ENCODE measurements at places on chromosomes 12 and 14. TPM values are rescaled to one million over a fixed set of nuclear protein-coding genes. Genes with fewer than 3 reads are reported as not detected.

The KRT72 gene
- polyA plus RNA-seq: 1.4 TPM

The ACRBP gene
- 7.3 TPM for polyA plus RNA-seq

The USP44 gene
- 0.88 TPM for polyA plus RNA-seq

The PIANP gene
- 0.15 TPM for polyA plus RNA-seq

The GPRC5A gene
- 0.13 TPM for polyA plus RNA-seq

The CAPZA3 gene
- not detected for polyA plus RNA-seq

The FSCB gene
- polyA plus RNA-seq: not detected

The WNT1 gene
- polyA plus RNA-seq: not detected

The PYGL gene
- polyA plus RNA-seq: 14.1 TPM

The KCNC2 gene
- polyA plus RNA-seq: not detected

The BCL2L14 gene
- 0.91 TPM for polyA plus RNA-seq

The LRP10 gene
- 7.9 TPM for polyA plus RNA-seq

The GAPDH gene
- polyA plus RNA-seq: 1,133 TPM

The MMP19 gene
- 7.9 TPM for polyA plus RNA-seq

The SYNE3 gene
- polyA plus RNA-seq: 1.8 TPM

The KRT79 gene
- 0.19 TPM for polyA plus RNA-seq

The CARMIL3 gene
- polyA plus RNA-seq: 1.8 TPM

The PLA2G1B gene
- 0.29 TPM for polyA plus RNA-seq

The MYF6 gene
- 0.03 TPM for polyA plus RNA-seq

The STON2 gene
- 13.0 TPM for polyA plus RNA-seq

The CMA1 gene
- polyA plus RNA-seq: not detected

The KRT80 gene
- polyA plus RNA-seq: not detected

The PSMB11 gene
- 0.03 TPM for polyA plus RNA-seq

All from spleen (tissue), 13 donors.